ENCODE measurements at places on chromosomes 5 and 9.

- no peak for DNase-seq
Observed at GRCh38 chr5:68534956-68535520, 319.5 kb downstream of the PIK3R1 start.

GRCh38 chr5:143350341-143350740, 53.1 kb downstream of the NR3C1 start:
- no peak for DNase-seq

- DNase-seq: no peak
Observed at GRCh38 chr5:59833448-59833847, 60.1 kb downstream of the PDE4D start.

DNA sequence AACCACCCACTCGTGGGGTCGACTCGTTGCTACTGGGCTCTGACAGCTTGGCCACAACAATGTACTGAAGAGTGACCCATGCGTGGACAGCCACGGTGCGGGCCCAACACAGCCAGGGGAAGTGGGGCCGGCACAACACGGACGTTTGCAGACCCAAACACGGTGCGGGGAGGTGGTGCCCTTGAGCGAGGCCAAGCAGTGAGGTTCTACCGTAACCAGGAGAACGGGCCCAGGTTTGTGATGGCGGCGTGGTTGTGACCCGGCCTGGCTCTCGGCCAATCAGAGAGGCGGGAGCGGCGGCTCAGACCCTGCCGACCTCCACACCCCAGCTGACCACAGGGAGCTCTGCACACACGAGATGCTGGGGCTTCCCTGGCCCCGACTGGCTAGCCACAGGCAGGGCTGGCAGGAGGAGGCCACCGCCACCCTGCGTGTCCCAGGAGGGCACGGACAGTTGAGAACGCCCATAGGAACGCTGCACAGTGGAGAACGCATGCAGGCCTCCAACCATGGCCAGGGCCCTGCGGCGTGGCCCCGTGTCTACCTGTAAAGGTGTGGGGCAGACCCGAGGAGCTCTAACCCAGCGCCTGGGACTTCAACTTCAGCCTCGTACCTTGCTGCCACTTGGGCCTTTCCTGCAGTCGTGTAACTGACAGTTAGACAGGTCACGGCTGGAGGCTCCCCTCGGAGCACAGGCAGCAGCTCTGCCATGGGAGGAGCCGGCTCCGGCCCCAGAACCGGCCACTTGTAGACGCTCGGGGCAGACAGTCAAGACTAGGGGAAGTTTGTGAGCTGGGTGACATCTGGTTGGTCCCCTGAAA, 13.7 kb downstream of the BRD3 start:
- no peak for DNase-seq

- no peak for DNase-seq
Observed at GRCh38 chr5:96661855-96662724, at the start of gene CAST. CAST (plus strand) TSS chr5:96662376; CDS start chr5:96662423, 47 bp downstream.

- DNase-seq: no peak
Observed at GRCh38 chr9:88197781-88198340, 59.6 kb upstream of the SPATA31C2 start.
